ENCODE measurements at places on chromosomes 7 and 10.

GRCh38 chr7:17807242-17807641 is 133.1 kb downstream of the SNX13 start:
- no peaks in the 10 kb centered on the region for H3K27me3 ChIP-seq

DNA sequence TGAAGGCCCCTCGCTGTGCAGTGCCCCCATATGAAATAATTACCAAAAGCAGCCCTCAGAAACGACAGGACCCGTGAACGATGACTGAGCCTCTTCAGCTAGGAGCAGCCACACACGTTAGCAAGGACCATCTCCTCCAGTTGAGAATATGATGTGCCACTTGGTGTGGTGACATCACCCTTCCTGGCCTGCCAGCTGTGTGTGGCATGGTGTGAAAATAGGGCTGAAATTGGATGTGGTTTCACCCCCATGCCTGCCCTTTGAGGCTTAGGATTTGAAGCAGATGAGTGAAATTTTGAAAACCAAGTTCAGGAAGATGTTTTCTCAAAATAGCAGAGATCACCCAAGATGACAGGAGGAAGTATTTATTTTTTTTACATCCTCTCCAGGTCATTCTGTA is 49.1 kb upstream of the BTBD16 start:
- H3K36me3 ChIP-seq: no peaks in the 10 kb centered on the region
- H3K4me1 ChIP-seq: no peaks in the 10 kb centered on the region

DNA sequence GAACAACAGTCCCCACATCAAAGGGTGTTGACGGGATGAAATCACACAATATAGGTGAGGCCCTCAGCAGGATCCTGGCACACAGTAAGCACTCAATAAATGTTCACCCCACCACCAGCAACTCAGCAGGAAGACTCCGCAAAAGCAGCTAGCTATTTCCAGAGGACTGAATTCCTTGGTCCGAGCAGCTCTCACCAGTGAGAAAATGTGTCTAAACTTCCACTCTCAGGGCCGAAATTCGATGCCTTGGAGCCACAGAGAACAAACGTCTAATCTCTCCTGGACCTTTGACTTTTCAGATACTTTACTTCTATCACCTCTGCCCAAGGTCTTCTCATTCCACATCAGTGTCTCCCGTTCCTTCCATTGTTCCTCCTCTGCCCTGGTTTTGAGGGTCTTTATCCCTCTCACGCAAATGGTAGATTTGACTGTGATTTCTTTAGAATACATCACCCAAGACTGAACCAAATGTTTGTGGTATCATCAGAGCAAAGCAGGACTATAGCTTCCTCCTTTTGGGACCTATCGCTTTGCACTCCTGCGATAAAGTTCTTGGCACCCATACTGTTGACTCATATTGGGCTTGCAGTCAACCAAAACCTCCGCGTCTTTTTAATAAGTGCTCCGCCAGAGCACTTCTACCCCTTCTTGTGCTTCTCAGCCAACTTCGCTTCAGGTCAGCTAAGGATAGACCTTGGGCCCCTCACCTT is 903 bp upstream of the NT5C2 start:
- no peak for DNase-seq
- peak overlapping the region; percentile 94 for H3K4me3 ChIP-seq
- H3K4me1 ChIP-seq: peaks cover 18% of the 10 kb centered on the region
- H3K36me3 ChIP-seq: no peaks in the 10 kb centered on the region

DNA sequence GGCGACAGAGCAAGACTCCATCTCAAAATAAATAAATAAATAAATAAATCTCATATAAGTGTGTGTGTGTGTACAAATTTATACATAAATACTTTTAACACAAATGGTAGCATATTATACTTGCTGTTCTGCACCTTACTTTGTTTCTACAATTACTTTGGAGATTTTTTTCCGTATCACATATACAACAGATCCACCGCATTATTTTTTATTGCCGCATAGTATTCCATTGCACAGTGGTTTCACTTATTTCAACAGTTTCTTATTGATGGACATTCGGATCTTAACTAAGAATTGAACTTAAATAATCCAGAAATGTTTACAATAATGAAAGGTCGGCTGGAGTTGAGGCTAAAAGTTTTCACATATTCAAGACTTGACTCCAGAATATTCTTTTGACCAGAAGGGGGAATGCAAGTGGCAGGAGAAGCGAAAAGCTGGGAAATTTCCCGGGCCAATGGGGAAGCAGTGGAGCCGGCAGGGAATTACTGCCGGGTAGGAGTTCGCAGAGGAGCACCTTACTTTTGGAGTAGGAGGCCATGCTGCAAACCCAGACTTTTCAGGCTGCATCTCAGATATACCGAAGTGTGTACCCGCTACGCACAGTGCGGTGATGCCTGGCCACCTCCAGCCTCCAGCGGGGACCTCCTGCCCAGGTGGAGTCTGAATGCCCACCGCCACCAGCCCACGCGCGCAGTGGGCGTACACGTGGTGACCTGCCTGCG is 415 bp upstream of the CNNM1 start:
- no peak overlapping the region for H3K27ac ChIP-seq
- no peaks in the 10 kb centered on the region for H3K4me1 ChIP-seq
- DNase-seq: no peak
- peaks cover 64% of the 10 kb centered on the region for H3K27me3 ChIP-seq
- H3K4me3 ChIP-seq: peak overlapping the region; percentile 45

GRCh38 chr7:30553141-30553540 is 41.5 kb upstream of the GARS1 start:
- no peak for DNase-seq
- no peaks in the 10 kb centered on the region for H3K36me3 ChIP-seq
- no peaks in the 10 kb centered on the region for H3K27me3 ChIP-seq
- no peak overlapping the region for H3K27ac ChIP-seq
- no peak overlapping the region for H3K4me3 ChIP-seq
- H3K4me1 ChIP-seq: peaks cover 26% of the 10 kb centered on the region

- H3K27ac ChIP-seq: no peak overlapping the region
- no peaks in the 10 kb centered on the region for H3K4me1 ChIP-seq
- no peak for DNase-seq
- H3K27me3 ChIP-seq: peaks cover 64% of the 10 kb centered on the region
- no peak overlapping the region for H3K4me3 ChIP-seq
- H3K36me3 ChIP-seq: no peaks in the 10 kb centered on the region
Measured at GRCh38 chr10:2509081-2509531, 558.2 kb upstream of the PFKP start.

GRCh38 chr10:120400601-120401000 is 56.4 kb upstream of the PLPP4 start:
- DNase-seq: no peak
- no peaks in the 10 kb centered on the region for H3K36me3 ChIP-seq
- no peak overlapping the region for H3K4me3 ChIP-seq
- no peaks in the 10 kb centered on the region for H3K4me1 ChIP-seq

GRCh38 chr10:103049237-103049636 is 131.1 kb downstream of the CNNM2 start:
- peaks cover 9% of the 10 kb centered on the region for H3K4me1 ChIP-seq
- H3K36me3 ChIP-seq: no peaks in the 10 kb centered on the region
- no peaks in the 10 kb centered on the region for H3K27me3 ChIP-seq
- H3K4me3 ChIP-seq: no peak overlapping the region
- no peak overlapping the region for H3K27ac ChIP-seq
- DNase-seq: no peak

DNA sequence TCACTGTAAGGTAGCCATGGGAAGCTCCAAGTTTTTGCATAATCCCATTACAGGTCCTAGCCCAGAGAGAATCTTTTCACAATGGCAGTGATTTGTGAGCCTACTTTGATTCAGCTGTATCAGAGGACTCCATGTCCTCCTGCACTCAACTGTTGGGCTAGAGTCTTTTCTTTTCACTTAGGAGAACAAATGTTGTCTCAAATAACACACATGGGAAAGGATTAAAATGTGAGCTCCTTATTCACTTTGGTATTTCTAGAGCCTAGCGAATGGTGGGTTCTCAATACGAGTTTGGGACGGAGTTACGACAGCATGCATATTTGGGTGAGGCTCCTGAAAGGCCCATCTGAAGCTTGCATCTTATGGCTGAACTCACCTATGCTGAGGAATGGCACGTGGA is 183.5 kb upstream of the STEAP4 start:
- H3K4me3 ChIP-seq: no peak overlapping the region
- H3K27me3 ChIP-seq: no peaks in the 10 kb centered on the region
- no peaks in the 10 kb centered on the region for H3K36me3 ChIP-seq
- DNase-seq: no peak
- H3K4me1 ChIP-seq: no peaks in the 10 kb centered on the region

DNA sequence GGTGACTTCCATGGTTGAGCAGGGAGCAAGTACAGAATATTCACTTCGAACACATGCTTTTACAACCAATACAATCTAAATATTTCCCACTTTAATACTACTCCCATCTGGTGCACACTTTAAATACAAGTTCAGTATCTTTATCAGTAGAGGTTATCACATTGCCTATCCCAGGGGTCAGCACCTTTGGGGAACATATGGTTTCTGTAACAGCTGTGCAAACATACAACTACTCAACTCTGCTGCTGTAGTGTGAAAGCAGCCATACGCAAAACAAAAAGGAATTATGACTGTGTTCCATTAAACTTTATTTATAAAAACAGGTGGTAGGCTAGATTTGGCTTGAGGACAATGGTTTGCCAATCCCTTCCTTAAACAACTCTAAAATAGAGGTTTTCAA is 157.5 kb downstream of the XPNPEP1 start:
- H3K27ac ChIP-seq: no peak overlapping the region
- DNase-seq: no peak
- H3K27me3 ChIP-seq: no peaks in the 10 kb centered on the region
- H3K4me1 ChIP-seq: peaks cover 7% of the 10 kb centered on the region

- no peak overlapping the region for H3K27ac ChIP-seq
Measured at GRCh38 chr7:34277016-34277802, 371.9 kb downstream of the BMPER start.

- H3K36me3 ChIP-seq: peaks cover 14% of the 10 kb centered on the region
- H3K27me3 ChIP-seq: no peaks in the 10 kb centered on the region
- no peak overlapping the region for H3K27ac ChIP-seq
- H3K4me1 ChIP-seq: peaks cover 3% of the 10 kb centered on the region
- no peak overlapping the region for H3K4me3 ChIP-seq
Measured at GRCh38 chr10:133311570-133311969, 2.9 kb downstream of the ZNF511 start.

DNA sequence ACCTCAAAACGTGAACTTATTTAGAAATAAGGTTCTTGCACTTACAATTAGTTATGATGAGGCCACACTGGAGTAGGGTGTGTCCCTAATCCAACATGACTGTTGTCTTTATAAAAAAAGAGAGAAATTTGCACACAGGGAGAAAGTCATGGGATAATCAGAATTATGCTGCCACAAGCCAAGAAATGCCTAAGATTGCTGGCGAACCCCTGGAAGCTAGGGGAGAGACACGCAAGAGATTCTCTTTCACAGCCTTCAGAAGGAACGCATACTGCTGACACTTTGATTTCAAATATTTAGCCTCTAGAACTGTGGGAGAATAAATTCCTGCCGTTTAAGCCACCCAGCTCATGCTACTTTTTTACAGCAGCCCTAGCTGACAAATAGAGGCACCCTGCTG is 138.3 kb downstream of the CCDC71L start:
- H3K27ac ChIP-seq: no peak overlapping the region
- H3K27me3 ChIP-seq: peaks cover 4% of the 10 kb centered on the region
- no peaks in the 10 kb centered on the region for H3K36me3 ChIP-seq
- H3K4me3 ChIP-seq: no peak overlapping the region
- no peaks in the 10 kb centered on the region for H3K4me1 ChIP-seq

DNA sequence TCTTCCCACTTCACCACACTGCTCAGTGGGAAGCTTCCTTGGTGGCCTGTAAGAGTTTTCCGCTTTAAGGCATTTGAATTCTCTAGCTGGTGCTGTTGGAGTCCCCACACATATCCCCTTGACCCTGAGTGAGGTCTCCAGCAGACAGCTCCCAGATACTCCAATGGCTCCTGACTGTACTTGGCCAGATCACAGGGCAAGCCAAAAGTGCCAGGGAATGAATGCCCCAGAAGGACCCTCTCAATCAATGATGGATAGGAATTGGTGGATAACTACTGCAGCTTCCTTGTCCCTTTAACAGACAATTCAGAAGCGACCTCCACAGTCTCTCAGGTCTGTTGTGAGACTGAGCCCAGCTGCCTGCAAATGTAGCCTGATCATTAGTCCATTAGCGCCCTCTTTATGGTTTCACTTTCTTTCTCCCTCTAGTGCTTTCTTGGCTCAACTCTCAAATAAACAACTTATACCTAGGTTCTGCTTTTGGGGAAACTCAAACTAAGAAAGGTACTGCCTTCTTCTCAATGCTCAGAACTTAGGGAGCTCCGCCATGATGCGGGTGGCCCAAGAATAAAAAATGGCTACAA is 283.0 kb downstream of the TCF7L2 start:
- H3K27me3 ChIP-seq: no peaks in the 10 kb centered on the region
- no peak overlapping the region for H3K27ac ChIP-seq
- H3K4me1 ChIP-seq: no peaks in the 10 kb centered on the region
- DNase-seq: no peak
- H3K4me3 ChIP-seq: no peak overlapping the region
- H3K36me3 ChIP-seq: no peaks in the 10 kb centered on the region

- no peaks in the 10 kb centered on the region for H3K27me3 ChIP-seq
- no peak overlapping the region for H3K4me3 ChIP-seq
- no peaks in the 10 kb centered on the region for H3K4me1 ChIP-seq
- no peak for DNase-seq
Measured at GRCh38 chr7:102029616-102030015, 212.2 kb downstream of the CUX1 start.

DNA sequence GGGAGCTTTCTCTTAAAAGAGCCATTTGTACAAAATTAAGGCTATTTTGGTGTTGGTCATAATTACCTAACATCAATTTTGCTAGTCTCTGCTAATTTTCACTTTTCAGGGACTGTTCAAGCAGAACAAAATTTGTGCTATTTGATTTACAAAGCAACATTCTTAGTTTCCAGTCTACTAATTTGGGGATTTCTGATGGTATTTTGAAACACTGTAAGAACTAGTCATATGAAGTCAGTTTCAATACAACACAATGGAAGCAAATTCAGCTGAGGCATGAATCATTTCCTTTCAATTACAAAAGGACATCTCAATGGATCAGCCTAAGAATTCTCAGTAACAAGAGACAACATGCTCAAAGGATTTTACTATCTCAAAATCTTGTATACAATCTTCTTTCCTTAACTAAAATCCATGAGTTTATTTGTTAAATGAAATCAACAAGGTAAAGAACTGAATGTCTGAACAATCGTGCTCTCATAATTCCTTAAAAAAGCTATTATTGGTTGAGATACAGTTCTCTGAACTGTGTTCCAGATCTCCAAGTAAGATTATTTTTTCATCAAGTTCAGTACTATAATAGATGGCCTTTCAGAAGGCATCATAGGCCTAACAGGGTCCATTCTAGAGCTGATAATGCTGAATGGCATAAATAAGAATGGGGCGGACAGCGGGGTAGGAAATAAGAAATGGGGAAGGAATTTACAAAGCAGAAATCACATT is 144.6 kb downstream of the NRCAM start:
- no peak overlapping the region for H3K4me3 ChIP-seq
- DNase-seq: peak; percentile 85
- peaks cover 67% of the 10 kb centered on the region for H3K4me1 ChIP-seq
- H3K36me3 ChIP-seq: no peaks in the 10 kb centered on the region
- no peaks in the 10 kb centered on the region for H3K27me3 ChIP-seq
- H3K27ac ChIP-seq: peak overlapping the region; percentile 71

Measured in A673 (cell line).